ENCODE measurements at places on chromosomes 4 and X.

DNA sequence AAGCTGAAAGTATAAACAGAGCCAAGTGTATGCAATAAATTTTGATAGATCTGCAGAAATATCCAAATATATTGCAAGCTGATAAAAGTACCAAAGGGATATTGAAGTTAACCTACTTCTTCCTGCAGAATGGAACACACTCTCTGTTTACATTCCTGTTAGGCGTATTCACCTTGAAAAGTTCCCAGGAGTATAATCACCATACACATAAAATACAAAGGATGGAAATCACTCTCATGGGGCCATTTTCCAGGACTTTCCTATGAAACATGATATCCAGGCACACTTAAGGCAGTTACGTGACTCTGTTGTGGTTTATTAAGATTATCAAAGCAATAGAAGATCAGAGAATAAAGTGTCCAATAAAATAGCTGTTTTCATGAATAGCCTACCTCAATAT, 1142.3 kb downstream of the NLGN4X start:
- no peak for DNase-seq

- DNase-seq = no peak
These were observed 282.5 kb upstream of the FAT1 start for GRCh38 chr4:187006189-187006618.

- DNase-seq = no peak
These were observed 24.0 kb downstream of the HAND2 start for GRCh38 chr4:173505924-173506518.

DNA sequence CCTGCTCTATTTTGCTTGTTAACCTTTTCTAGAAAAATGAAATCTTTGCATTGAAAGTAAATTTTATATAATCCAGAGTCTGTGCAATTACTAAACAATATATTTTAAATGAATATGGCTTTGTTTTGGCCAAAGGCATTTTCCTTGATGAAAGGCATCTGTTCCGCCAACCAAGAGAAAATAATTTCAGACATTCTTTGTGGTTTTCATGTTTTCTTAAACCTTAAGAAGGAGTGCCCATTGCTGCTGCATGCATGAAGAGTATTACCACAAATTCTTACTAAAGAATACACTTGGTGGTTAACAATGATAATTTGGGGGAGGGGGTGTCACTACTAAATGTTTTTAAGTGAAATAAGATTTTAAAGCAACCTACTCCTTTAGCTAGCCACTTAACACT, 2.7 kb upstream of the PDGFC start:
- DNase-seq = no peak

- DNase-seq = no peak
These were observed 213.3 kb downstream of the GABRG1 start for GRCh38 chr4:45910511-45910910.

DNA sequence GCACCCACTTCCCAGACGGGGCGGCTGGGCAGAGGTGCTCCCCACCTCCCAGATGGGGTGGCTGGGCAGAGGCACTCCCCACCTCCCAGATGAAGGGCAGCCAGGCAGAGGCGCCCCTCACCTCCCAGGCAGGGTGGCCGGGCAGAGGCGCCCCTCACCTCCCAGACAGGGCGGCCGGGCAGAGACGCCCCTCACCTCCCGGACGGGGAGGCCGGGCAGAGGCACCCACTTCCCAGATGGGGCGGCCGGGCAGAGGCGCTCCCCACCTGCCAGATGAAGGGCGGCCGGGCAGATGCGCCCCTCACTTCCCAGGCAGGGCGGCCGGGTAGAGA, 61.2 kb downstream of the UPRT start:
- DNase-seq = no peak

DNA sequence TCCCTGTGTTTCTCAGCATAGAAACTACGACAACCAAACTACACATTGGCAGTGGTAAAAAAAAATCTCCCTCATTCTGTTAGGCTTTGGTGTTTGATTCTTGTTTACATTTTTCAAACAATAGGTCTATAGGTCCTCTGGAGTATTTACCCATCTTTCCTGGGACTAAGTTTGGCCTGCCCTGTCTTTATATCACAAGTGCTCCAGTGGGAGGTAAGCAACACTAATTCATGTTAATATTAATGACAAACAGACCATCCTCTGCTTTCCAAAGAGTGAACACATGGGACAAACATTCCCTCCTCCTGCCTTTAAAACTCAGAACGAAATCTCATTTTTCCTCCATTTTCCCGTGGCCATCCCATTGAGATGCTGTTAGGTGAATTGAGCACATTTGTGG, 514.1 kb upstream of the INTU start:
- DNase-seq = no peak

GRCh38 chr4:38665551-38666411, 1.8 kb downstream of the KLF3 start:
- DNase-seq = no peak

DNA sequence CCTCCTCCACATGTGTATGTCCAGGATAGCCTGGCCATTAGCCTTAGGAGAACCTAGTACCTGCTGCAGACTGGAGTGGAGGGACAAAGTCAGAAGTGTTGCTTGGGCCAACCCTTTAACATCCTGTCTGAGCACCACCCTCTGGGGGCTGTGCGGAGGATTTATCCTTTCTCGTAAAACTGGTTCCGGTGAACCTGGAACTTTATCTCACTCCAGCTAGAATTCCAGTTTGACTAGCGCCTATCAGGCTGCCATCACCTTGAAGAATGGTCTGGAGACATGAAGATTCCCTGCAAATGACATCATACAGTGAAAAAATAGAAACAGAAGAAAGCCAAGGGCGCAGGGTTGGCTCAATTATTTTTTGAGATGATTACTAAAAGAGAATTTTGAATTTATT, 4.0 kb downstream of the TCEAL8 start:
- no peak for DNase-seq

DNA sequence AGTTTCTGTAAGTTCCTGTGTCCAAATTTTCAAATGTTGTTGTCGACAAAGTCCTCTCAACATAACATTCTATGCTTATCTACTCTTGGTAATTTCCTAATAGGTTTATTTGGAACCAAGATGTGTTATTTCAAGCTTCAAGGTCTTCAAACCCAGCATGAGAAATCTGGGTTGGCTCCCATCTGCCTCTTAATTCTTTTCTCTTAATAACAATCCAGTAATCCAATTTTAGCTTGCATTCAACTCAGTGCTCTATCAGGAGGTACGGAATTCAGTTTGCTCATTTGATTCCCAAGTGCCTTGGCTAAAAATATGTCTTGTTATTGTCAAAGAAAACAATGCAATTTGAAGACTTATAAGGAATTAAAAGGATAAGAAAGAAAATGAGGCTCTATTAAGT, 235.5 kb upstream of the MID1 start:
- no peak for DNase-seq

DNA sequence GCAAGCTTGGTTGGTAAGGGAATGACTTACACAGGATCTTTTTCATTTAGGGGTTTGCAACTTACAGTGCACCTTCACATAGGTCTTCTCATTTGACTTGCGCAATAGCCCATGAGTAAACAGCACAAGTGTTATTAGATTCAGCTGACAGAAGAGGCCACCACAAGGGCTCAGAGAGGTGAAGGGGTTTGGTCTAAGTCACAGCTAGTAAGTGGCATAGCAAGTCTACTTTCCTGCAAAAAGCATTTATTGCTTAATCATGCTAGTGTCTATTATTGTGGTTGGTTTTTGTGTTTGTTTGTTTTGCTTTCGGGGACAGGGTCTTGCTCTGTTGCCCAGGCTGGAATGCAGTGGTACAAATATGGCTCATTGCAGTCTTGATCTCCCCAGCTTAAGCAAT, 83.3 kb downstream of the SPRY1 start:
- DNase-seq = no peak

DNA sequence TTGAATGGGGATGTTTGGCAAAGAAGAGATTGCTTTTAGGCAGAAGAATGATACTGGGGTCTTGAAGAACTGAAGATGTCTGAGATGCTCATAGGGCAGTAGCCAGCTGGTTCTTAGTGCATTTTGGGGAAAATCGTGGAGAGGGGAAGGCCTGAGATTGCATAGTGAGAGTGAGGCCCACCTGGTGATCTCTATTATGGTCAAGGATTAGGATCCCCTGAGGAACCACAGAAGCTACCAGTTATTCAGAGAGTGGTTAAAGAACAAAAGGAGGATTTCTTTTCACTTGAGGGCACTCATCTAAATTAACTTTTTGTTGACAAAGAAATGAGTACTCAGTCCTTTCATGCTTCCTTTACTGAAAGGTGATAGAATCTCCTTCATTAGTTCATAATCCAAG, 271.3 kb upstream of the HAND2 start:
- DNase-seq = no peak

DNA sequence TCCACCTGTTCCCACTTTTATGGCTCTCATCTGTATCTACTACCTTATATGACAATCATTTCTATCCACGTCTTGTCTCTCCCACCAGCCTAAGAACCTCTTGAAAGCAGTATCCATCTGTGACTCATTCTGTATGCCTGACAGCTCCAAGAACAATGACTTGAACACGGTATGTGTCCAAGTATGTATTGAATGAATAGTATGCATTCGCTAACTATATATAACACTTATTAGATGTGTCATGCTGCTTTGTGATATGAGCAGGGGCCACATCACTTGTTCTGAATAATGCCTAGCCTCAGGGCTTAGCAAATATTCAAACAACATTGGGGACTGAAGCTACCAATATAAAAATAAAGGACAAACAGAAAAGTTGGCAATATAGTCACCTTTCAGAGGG, 4.9 kb downstream of the OPHN1 start:
- DNase-seq = no peak

GRCh38 chrX:413322-414201, 26.9 kb upstream of the PPP2R3B start:
- DNase-seq = no peak

DNA sequence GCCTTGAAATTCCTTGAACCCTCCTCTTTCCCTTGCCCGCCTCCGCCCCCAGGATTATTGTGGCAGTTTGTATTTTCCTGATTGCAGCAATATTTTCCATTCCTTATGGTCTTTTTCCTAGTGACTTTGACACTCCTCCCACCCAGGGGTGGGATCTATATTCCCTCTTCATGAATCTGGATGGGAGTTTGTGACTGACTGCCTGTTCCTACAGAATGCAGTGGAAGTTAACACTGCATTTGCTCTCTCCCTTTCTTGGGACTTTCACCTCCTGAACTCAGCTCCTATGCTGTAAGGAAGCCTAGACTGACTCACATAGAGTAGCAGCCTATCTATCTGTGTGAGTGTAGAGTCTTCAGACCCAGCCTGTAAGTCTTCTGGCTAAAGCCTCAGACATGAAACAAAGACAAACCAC, 2.2 kb downstream of the FUNDC2 start:
- no peak for DNase-seq

GRCh38 chrX:11423362-11423818, 130.2 kb downstream of the AMELX start:
- no peak for DNase-seq

GRCh38 chrX:130836447-130836846, 66.6 kb downstream of the ENOX2 start:
- DNase-seq = no peak

GRCh38 chrX:39667736-39668482, 429.8 kb downstream of the BCOR start:
- no peak for DNase-seq

GRCh38 chrX:72208126-72208800, 26.7 kb downstream of the PIN4 start:
- DNase-seq = no peak

DNA sequence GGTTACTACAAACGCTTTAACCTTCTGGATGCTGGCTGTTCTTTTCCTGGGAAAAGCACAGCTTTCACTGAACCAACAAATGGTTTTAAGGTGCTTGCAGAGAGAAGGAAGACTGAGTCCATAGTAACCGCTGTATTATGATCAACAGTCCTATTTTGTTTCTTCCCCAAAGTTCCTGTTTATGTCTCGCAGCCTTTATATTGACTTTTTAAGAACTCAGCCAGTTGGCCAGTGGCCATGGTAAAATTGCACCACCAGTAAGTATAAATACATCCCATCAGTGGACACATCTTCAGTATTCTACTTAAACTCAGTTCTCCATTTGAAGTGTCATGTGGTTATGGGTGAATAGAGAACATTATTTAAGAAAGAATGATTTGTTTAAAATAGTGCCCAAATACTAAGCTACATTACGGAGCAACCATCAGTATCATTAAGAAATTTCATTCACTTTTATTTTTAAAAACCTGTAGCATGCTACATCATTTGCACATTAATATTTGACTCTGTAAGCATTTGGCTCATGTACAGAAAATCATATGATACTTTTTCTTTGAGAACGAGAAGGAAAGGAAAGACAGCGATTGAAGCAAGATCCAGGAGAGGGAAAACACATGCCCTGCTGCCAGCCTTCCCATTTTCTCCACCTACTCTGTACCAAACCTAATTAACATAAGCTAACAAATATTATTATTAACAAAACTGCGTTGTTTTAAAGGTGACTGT, 287.0 kb downstream of the ARHGAP24 start:
- DNase-seq = no peak

DNA sequence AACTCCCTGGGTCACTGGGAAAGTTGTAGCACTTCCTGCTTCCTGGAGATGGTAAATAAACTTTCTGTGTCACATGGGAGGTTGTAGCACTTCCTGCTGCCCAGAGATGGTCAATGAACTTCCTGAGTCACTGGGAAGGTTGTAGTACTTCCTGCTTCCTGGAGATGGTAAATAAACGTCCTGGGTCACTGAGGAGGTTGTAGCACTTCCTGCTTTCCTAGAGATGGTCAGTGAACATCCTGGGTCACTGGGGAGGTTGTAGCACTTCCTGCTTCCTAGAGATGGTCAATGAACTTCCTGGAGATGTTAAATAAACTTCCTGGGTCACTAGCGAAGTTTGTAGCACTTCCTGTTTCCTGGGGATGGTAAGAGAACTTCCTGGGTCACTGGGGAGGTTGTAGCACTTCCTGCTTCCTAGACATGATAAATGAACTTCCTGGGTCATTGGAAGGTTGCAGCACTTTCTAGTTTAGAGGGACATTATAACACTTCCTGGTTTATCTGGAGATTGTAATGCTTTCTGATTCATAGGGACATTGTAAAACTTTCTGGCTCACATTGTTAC, 62.3 kb upstream of the CD99 start:
- no peak for DNase-seq

- DNase-seq = no peak
These were observed 11.4 kb downstream of the FTSJ1 start for GRCh38 chrX:48487362-48487798.

DNA sequence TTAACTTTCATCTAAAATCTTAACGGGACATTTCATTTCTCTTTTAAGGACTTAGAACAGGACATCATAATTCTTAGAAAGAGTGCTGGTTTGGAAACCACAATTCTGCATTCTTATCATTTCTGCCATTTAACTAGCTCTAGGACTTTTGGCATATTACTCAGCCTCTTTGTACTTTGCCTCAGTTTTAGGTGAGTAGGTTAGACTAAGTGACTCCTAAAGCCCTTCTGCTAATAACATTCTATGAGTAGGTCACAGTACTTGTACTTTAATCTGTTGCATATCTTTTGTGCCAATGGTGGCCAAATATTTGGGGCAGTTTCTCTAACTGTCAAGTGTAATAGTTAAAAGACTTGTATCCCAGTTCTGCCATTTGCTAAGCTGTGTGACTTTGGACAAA, 115.4 kb upstream of the NUDT6 start:
- DNase-seq = peak; percentile 20
